ENCODE measurements at places on chromosomes 1 and 21.

DNA sequence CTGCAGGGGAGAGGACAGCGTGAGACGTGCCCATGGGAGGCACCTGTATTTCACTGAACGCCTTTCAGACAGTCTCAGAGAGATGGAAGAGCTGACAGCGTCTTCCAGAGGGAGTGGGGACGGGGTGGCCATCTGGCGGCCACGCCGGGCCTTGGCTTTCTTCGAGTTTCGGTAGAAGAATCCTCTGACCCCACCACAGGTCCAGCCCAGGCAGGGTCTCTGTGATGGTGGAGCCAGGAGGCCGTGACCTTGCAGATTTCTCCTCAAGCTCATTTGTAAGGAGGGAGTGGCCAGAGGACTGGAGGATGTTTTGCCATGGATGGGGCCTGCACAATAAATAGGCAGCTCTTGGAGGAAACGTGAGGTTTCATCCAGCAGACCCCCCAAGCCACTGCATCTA lies 47.6 kb upstream of the ADARB1 start:
- no peak for DNase-seq

- DNase-seq: no peak
Observed at GRCh38 chr1:6960291-6960811, 175.1 kb downstream of the CAMTA1 start.

DNA sequence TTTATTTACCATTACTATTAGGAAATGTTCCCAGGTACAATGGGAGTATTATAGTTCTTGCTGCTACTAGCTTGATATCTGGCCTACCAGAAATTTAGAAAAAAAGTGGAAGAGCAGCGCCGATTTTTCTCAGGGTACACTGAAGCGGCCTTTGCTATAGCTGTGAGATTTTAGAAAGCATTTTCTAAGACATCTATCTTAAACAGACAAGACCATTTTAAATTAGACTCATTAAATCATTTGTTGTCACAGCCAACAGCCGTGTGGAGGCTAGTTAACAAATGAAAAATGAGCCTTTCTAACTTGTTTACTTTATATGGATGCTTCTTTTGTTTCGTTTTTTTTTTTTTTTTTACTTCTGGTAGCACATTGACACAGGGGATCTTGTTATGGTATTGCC lies 183.2 kb upstream of the ZRANB2 start:
- DNase-seq: no peak

DNA sequence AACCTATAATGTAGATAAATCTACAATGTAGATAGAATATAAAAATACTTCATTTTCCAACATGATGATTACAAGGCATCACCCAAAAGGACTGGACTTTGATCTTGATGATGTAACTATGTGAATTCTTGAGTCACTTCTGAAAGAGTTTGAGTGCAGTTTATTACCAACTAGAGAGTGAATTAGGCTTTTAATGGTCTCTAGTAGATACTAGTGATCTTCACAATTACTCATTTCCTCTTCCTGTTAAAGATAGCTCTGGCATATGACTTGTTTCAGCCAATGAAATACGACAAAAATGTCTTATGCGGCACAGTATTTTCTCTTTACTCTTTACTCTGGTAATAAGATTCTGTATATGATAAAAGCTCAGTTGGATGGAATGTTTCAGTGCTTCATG lies 1588.1 kb upstream of the B3GALT2 start:
- DNase-seq: no peak

DNA sequence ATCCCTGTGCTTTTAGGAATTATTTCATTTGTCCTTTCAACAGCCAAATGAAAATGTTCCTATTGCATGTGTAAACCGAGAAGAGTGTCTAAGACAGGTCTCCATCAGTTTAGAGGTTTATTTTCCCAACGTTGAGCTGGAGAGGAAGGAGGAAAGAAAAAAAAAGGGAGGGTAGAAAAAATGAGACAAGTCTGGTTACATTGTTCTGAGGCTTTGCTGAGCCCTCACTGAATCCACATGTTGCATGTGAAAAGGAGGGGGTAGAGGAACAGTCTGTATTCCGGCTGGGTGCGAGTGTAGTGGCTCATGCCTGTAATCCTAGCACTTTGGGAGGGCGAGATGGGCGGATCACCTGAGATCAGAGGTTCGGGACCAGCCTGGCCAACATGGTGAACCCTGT lies 19.2 kb upstream of the PDIK1L start:
- DNase-seq: no peak

GRCh38 chr1:37485902-37486679 lies 11.7 kb downstream of the ZC3H12A start:
- DNase-seq: no peak

DNA sequence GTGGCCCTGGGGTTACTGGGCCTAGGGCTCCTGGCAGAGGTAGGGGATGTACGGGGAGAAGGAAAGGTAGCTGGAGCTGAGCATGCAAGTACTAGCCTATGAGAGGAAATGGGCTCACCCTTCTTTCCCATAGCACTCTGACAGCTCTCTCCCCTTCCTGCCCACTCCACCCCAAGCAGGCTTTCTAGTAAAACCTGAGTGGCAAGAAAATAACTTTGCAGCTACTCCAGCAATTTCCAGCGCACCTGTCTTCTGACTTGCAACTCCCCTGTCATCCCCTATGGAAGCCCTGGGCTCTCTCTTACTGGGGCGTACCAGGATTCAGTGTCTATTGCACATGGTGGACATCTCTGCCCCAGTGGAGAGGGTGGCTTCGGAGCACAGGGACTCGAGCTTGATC lies 6.7 kb upstream of the IVL start:
- DNase-seq: no peak

DNA sequence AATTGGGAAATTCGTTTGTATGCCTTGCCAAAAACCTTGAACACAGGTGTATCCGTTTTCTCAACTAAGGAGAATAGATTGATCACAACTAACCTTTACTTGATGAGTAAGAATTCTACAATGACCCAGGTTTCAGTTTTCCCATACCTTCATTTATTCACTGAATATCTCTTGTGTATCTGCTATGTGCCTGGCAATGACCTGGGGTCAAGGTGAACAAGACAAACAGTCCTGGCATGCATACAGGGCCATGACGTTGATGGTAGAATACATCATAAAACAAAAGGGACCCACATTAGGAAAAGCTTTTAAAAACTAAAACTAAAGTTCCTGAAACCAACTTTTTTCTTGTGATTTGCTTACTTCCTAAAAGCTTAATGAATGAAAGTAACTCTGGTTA lies 32.1 kb upstream of the EXOSC10 start:
- DNase-seq: no peak

- DNase-seq: no peak
Observed at GRCh38 chr1:219812491-219813203, 115.7 kb downstream of the SLC30A10 start.

GRCh38 chr1:47901001-47901575 lies 96.1 kb downstream of the TRABD2B start:
- no peak for DNase-seq

GRCh38 chr1:109661391-109661790 lies 5.5 kb downstream of the GSTM4 start:
- DNase-seq: no peak

DNA sequence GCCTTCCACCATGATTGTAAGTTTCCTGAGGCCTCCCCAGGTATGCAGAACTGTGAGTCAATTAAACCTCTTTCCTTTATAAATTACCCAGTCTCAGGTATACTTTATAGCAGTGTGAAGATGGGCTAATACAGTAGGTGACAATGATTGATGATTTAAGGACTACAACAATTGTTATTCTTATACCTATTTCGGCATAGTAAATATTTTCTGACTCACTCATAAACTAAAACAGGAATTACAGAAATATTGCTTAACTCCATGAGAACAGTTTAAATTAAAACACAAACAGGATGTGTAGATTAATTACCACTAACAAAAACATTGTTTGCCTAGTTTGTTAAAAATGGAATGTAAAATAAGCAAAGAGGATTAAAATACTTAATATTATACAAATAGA lies 839.9 kb downstream of the LTN1 start:
- no peak for DNase-seq

DNA sequence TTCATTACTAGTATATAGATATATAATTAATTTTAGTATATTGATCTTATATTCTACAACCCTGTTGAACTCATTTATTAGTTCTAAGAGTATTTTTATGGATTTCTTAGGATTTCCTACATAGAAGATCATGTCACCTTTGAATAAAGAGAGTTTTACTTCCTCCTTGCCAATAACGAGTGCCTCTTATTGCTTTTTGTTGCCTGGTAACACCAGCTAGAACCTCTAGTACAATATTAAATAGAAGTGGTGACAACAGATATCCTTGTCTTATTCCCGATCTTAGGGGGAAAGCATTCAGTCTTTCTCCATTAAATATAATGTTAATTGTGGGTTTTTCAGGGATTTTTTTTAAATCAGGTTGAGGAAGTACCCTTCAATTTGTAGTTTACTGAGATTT lies 40.8 kb downstream of the WNT2B start:
- no peak for DNase-seq

DNA sequence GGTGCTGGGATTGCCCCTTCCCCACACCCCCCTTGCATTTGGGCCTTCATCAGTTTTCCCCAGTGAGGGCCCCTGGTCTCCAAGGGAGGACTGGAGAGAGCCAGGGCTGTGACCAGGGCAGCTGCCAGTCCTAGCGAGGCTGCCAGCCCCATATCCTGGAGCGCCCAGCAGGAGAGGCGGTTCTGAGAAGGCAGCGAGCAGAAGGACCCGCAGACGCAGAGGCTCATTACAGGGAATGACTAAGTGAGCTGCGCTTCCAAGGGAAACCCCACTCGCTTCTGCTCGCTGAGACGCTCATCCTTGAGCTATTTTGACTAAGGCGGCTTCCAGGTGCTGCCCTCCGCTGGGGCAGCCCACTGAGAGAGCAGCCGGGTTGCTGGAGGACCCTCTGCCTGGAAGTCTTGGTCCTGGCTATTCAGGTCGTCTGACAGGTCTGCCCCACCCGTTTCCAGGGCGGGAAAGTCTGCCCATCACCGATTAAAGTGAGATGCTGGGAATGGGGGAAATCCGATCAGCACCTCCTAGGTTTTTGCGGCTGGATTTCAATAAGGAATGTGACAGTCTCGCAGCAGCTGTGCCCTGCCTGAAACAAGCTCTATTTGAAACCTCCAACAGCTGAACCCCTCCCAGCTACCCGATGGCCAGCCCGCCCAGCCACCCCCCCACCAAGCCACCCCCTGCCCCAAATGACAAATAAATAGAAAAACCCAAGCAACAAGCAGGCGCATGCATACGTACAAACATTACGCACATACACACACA lies 2.8 kb downstream of the KCNN3 start:
- no peak for DNase-seq

GRCh38 chr1:40625476-40626382 lies 39.8 kb downstream of the RIMS3 start:
- no peak for DNase-seq

Data from T-helper 9 cell (primary cell).